ENCODE measurements at places on chromosomes 2 and 18.

DNA sequence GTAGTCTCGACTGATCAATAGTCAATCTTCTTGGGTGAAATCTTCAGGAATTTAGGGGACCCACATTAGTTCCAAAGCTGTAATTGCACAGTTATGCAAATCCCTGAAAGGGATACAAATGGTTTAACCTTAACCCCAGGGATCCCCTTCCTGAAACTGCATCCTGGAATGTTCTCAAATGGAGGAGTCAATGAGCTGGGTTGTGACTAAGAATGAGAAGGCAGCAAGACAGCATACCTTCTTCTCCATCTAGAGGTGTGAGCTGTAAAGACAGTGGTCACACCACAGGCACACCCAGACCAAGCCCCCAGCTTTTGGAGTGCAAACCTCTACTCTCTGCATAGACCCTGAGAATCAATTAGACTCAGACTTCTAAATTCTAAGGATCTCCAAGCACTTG lies 164.7 kb upstream of the MEIS1 start:
- no peak for DNase-seq

DNA sequence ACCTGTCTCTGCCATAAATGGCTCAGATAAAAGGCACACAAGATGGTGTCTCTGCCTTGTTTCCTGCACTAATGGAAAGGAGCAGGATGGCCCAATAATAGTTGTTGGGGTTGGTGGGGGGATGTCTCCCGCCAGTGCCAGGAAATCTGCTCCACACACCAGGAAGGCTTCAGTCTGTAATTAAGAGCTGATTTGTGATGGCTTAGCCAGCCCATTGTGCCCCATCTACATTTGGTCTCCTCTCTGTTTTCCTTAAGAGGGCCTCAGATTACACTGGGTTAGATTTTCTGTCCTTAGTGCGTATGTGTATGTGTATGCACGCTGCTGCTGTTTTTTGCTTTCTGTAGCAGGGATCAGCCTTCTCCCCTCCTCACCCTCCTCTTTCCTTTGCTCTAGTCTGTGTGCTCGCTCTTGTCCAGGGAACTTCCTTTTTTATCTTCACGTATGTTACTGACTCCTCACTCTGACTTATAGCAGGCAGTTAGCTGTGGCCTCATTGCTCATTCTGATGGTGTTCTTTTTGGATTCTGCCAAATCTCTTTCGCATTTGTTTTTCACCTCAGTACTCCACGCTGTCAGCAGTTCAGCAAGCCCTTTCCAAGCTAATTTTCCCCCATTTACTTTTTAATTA lies 33.4 kb upstream of the MGAT5 start:
- DNase-seq = no peak

DNA sequence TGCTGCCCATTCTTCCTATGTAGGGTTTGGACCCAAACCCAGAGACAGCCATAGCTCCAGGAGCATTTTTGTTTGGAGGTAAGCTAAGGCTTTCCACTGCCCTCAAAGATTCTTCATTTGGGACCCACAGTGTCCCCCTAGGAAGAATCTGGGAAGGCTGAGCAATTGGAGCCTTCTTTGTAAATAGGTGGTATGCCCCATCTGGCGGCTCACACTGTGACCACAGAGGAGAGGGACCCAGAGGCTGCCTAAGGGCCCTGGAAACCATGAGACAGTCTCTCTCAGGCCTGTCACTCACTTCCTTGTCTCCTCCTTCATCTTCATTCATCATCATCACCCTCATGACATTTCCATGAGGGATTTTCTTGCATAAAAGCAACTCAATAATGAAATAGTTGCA lies 215.4 kb upstream of the OSR1 start:
- DNase-seq = no peak

GRCh38 chr2:120440521-120441350 lies 94.8 kb downstream of the INHBB start:
- no peak for DNase-seq

GRCh38 chr2:148255929-148256328 lies 235.0 kb downstream of the MBD5 start:
- DNase-seq = no peak

DNA sequence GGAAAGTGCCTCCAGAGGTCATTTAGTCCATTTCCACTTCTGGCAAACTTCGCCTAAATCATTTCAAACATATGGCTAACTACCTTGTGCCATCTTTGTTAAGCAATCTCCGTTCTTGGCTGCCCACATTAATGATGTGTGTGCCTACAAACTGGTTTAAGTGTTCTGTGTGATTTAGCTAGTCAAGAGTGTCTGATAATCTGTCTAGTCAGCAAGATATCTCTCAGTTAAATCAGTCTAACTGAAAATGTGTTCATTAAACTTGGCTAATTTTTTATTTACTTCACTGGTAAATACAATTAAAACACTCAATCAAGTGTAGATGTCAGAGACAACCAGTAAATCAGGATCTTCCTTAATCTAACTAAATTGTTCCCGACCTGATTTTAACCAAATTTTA lies 352.4 kb downstream of the ERBB4 start:
- no peak for DNase-seq

- DNase-seq = no peak
These were observed 400.3 kb downstream of the MTX2 start for GRCh38 chr2:176669398-176670174.

DNA sequence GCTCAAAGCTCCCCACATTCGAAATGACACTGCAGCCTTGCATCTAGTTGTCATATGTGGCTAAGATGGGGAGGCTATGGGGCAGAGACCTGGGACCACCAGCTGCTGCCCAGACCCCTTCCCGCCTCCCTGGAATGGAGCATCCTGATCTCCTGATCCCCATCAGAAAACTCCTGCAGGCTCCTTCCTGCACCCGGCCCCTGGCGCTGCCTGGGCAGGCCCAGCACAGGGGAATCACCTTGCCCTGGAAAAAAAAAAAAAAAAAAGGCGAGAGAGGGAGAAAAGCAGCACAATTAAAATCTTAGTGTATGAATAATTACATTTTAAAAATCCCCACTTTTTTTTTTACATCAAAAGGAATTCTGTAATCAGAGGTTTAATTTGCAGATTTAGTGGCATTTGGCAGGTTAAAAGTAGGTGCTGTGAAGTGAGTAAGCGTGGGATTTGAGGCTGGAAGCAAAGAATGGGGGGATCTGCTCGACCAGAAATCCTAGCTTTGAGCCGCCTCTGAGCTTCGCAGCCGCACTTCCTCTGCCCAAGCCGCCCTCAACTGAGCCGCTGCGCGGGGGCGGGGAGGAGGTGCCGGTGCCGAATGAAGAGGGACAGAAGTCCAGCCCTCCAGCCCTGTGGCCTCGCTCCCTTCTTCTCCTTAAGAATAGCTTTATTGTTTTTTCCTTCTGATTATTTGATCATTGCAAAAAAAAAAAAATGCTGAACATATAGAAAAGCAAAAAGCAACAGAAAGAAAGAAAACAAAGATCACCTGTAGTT lies 30.0 kb downstream of the THNSL2 start:
- peak; percentile 36 for DNase-seq

DNA sequence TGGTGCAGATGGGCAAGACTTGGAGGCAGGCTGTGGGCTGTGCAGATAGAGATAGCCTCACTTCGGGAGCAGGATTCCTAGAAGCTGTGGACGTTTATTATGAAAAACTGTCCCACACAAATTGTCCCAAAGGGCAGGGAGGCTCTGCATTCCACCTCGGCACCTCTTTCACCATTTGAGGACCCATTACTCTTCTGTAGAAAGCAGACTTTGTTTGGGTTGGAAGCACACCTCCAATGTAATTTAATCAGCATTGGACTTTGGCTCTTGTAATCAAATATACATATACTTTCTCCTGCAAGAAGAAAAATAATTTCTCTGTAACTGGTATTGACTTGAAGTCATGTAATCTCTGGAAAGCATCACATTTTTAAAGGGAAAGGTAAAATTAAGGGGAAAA lies 8.5 kb downstream of the ONECUT2 start:
- no peak for DNase-seq

DNA sequence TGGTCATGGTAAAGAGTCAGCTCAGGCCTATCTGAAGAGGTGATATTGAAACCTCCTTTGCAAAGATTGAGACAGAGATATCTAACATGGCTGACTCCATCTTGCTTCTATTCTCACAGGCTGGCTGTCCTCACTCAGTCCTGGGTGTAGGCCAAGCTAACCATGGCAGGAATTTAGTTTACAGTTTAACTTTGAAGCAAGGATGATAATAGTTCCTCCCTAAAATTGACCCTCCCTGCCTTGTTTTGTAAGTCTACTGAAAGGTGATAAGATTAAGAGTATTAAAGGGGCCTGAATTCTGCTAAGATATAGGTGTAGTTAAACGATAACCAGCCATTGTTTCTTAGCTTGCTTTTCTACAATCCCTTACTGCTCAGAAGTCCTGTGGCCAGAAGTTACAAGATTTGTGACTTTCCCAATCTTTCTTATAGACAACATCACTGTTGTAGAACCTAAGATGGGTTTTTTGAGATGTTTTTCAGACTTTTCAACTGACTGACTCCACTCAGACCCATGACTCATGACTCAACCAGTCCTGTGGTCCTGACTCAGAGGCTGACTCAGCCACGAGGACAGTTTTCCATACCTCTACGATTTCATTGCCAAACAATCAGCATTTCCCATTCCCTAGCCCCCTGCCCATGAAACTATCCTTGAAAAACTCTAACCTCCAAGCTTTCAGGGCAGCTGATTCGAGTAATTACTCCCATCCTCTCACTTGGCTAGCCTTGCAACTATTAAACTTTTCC lies 195.7 kb upstream of the SESTD1 start:
- no peak for DNase-seq
